ENCODE measurements at places on chromosomes 12 and 14. TPM values are rescaled to one million over a fixed set of nuclear protein-coding genes. Genes with fewer than 3 reads are reported as not detected.

LMNTD1 gene
- total RNA-seq: not detected

SPIC gene
- total RNA-seq: not detected

AICDA gene
- 0.71 TPM for total RNA-seq

APOLD1 gene
- total RNA-seq: 2.7 TPM

TMEM121 gene
- 17.1 TPM for total RNA-seq

MANSC4 gene
- not detected for total RNA-seq

RPL10L gene
- total RNA-seq: not detected

PDE3A gene
- not detected for total RNA-seq

KRT5 gene
- not detected for total RNA-seq

GUCY2C gene
- total RNA-seq: not detected

WNT1 gene
- not detected for total RNA-seq

TRPV4 gene
- total RNA-seq: not detected

ITFG2 gene
- 36.9 TPM for total RNA-seq

FGD4 gene
- total RNA-seq: 1.4 TPM

ST8SIA1 gene
- total RNA-seq: 10.2 TPM

GALNT16 gene
- total RNA-seq: not detected

IAPP gene
- not detected for total RNA-seq

IQSEC3 gene
- 0.53 TPM for total RNA-seq

SYNE2 gene
- 45.2 TPM for total RNA-seq

KRR1 gene
- total RNA-seq: 143 TPM

GPR137C gene
- total RNA-seq: 0.50 TPM

ITGA5 gene
- 23.2 TPM for total RNA-seq

CIPC gene
- 12.7 TPM for total RNA-seq

ATG2B gene
- total RNA-seq: 19.8 TPM

OR4E2 gene
- total RNA-seq: not detected

NOXRED1 gene
- 0.40 TPM for total RNA-seq

OR6J1 gene
- total RNA-seq: not detected

CIROP gene
- total RNA-seq: not detected

KRT82 gene
- not detected for total RNA-seq

NDUFA9 gene
- total RNA-seq: 143 TPM

Data from CD8-positive, alpha-beta memory T cell (primary cell).